ENCODE measurements at places on chromosomes 7 and 10.

- no peak for DNase-seq
Measured at GRCh38 chr7:108087778-108088177, 42.4 kb downstream of the LAMB4 start.

- no peak for DNase-seq
Measured at GRCh38 chr10:84820596-84820995, 492.2 kb downstream of the CCSER2 start.

GRCh38 chr10:35992107-35992506, 350.0 kb upstream of the FZD8 start:
- DNase-seq = no peak

GRCh38 chr7:19145434-19146115, 354 bp upstream of the FERD3L start:
- no peak for DNase-seq

GRCh38 chr7:155338632-155339320, 41.1 kb downstream of the INSIG1 start:
- no peak for DNase-seq

DNA sequence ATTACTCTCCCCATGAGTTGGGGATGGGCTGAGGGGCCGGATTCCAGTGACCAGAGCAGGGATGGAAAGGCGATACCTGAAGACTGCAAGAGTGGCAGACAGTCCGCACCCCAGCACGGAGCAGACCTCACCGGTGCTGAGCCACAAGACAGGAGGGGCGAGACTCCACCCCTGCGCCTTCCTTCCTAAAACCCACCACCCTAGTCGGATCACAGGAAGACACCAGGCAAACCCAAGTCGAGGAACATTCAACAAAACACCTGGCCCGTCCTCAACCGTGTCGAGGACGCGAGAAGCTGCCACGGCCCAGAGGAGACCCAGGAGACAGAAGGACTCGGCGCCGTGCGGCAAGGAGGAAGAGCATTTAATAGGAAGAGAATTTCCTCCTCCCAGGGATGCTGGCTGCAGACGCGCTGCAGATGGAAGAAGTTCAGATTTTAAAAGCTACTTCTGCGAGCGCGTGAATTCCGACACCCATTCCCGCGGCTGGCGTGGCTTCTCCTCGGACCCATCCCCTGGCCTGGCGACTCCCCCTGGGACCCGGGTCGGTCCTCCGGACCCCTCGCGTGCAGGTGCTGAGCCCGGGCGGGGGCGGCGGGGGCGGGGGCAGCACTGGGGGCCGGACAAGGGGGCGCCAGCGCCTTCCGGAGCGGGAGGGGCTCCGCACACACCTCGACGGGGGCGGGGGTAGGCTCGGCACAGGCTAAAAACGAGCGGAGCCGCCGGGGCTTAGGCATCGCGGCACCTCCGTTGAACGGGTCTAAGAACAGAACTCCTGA, 563 bp upstream of the UTF1 start:
- no peak for DNase-seq

- no peak for DNase-seq
Measured at GRCh38 chr7:36995776-36996175, 271.5 kb upstream of the AOAH start.

DNA sequence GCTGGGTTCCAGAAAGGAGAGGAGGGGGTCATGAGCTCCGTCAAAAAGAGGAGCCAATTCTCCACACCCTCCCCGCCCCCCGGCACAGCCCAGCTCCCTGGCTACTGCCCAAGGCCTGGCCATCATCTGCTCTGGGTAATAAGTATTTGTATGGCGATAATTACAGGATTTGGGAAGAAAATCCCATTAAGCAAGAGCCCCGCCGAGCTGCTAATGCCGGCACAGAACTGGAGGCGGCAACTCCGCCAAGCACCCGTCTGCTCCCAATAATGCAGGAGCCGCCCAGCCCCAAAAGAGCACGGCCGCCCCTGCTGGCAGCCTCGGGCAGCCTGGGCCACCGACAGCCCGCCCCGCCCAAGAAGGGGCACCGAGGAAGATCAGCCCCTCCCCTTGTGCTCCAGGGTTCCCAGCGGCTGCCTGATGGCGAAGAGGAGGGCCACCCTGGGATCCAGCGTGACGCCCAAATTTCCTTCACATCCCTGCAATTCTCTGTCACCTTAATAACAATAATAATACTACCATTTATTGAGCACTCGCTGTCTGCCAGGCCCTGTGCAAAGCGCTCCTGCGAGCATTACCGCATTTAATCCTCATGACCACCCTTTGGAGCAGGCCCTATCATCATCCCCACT, 5.9 kb downstream of the SLIT1 start:
- DNase-seq = no peak

DNA sequence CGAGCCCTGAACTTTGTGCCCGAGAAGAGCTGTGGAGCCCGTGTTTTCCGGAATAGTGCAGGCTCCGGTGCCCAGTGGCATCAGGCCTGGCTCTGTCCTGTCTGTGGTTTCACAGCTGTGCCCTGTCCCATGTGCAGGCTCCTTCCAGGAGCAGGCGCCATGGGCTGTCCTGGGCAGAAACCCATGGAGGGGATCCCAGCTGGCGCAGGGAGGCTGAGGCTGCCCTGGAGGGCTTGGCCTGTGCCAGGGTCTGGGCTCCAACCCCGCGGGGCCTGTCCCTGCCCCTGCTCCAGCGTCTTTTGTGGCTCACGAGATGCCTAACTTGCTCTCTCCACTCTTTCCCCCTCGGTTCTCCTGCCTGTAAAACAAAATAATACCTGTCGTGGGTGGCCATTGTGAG, 23.3 kb upstream of the CRHR2 start:
- no peak for DNase-seq

DNA sequence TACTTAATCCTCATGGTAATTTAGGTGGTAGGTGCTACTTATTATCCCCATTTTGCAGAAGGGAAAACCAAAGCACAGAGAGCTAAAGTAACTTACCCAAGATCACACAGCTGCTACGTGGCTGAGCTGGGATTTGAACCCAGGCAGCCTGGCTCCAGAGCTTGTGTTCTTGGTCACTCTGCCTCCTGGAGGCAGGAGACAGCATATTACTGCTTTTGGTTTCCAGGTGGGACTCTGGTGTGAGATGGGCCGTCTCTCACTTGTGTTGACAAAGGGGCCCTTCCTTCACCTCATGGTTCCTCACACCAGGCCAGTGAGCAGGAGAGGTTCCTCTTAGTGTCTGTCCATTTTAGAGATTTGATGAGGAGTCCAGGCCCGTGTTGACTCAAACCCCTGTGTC, 79.8 kb upstream of the PPIF start:
- no peak for DNase-seq

DNA sequence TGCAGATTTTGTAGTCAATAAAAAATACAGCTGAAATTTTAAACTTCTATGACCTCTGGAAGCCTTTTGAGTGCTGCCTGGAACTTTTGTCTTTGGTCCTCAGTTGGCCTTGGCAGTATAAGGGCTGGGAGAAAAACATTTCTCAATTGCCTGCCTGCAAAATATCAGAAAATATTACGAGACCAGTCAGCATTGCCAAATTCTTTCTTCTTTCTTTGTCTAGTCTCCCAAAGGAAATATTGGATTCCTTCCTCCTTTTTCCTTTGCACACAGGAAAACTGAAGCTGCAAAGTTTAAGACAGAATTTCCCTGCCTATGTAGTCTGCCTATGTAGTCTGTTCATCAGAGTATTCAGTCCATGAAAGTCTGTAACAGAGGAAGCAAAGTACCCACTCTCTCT, 95.9 kb downstream of the CHRM2 start:
- no peak for DNase-seq

DNA sequence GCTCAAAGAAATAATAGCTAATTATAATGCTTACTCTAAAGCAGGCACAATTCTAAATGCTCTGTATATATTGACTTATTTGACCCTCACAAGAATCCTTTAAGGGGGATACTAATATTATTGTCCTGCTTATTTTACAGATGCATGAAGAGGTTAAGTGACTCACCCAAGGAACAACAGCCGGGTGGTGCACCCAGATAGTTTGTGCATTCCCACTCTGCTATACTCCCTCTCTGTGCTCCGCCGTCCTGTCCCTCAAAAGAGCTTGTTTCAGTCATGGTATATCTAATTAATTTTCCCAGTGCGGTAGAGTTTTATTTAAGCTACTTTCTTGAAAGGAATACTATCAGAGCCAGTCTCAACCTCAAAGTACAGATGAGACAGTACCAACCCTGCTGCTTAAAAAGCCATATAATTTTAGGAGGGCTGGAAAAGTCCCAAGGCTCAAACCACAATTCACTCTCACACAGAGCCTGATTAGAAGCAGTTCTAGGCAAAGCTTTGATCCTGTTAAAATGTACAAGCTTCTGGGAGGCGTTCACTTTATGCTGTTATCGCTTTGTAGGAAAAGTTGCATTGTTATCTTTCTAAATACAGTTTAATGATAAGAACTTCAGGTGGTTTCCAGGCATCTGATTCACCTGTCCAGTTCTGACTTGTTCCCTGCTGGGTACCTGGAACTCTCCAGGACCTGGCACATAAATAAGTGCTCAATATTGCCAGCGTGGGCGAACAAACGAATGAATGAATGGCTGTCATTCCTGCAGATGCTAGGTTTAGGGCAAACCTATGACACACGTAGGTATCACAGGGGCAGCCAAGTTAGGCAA, 261.5 kb upstream of the KLF14 start:
- no peak for DNase-seq

GRCh38 chr7:15780271-15780670, 93.8 kb upstream of the MEOX2 start:
- DNase-seq = no peak
